ENCODE measurements at places on chromosomes 1 and 21.

DNA sequence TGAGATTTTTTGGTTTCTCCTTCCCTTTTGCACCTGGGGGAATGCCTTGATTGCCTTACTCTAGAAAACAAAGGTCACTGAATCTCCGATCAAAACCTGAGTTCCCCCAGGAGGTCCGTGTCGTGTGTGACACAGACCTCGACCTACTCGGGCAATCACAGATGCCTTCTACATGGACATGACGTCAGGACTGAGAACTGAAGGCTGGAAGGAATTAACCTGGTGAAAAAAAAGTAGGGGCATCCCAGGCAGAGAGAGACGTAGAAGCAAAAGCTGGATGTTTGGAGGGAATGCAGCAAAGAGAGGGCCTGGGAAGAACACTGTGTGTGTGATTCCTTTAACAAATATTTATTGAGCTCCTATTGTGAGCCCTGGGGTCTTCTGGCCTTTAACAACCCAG lies 178.0 kb downstream of the PRDM2 start:
- DNase-seq, result no peak

GRCh38 chr1:65420590-65421350 lies at the start of the genes LEPR and LEPROT:
Gene LEPR (plus strand): TSS chr1:65420668. CDS start chr1:65565566, 144,898 bp downstream.
Gene LEPROT (plus strand): TSS chr1:65420668. CDS start chr1:65420725, 57 bp downstream.
- no peak for DNase-seq

- DNase-seq, result no peak
These were observed 177.7 kb upstream of the HP1BP3 start for GRCh38 chr1:20964540-20965484.

DNA sequence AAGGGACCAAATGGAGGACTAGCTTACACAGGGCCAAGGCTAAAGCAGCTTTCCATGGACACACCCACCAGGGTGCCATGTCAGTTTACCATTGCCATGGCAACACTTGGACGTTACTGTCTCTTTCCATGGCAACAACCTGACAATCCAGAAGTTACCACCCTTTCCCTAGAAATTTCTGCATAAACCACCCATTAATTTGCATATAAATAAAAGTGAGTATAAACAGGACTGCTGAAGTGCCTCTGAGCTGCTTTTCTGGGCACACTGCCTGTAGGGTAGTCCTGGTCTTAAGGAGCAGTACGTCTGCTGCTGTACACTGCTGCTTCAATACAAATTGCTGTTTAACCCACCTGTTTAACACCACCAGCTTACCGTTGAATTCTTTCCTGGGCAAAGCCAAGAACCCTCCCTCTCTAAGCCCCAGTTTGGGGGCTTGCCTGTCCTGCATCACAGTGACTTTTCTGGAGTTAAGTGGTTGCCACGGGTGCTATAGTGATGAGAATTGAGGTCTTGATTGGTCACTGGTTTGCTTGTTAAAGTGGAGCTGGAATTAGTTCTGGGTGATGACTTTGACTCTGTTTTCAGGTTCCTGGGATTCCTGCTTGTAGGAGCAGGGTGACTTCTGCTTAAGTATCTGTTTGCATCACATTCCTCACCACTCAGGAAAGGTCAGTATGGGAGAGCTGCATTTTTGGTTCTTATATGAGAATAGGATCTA lies 83.2 kb downstream of the CLDN17 start:
- no peak for DNase-seq

- DNase-seq, result no peak
These were observed 455.0 kb downstream of the BRINP3 start for GRCh38 chr1:190022709-190023108.

GRCh38 chr1:212147581-212148033 lies 112.1 kb downstream of the DTL start:
- no peak for DNase-seq

DNA sequence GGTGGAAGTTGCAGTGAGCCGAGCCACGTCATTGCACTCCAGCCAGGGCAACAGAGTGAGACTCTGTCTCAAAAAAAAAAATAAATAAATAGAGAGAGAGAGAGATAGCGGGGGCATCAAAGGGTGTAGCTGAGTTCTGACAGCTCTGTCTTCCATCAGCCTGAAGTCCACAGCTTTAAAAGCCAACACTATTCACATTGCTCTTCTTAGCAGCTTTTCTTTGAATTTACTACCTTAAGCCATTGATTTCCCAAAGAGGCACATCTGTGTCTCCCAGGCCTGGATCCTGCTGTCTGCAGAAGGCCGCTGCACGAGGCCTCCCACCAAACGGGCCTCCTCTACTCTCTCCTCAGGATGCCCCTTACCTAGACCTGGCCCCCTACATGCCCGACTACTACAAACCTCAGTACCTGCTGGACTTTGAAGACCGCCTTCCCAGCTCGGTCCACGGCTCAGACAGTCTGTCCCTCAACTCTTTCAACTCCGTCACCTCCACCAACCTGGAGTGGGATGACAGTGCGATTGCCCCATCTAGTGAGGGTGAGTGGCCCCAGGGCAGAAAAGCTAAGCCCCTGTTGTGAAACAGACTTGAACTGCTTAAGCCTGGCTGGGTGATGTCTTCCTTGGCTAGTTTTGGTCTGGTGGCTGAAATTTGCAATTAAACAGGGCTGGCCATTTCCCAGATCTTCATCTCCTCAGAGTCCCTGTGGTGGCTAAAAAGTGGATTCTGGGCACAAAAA lies 16.5 kb upstream of the SLC25A34 start:
- no peak for DNase-seq

GRCh38 chr1:176479971-176480370 lies 17.0 kb downstream of the PAPPA2 start:
- no peak for DNase-seq

DNA sequence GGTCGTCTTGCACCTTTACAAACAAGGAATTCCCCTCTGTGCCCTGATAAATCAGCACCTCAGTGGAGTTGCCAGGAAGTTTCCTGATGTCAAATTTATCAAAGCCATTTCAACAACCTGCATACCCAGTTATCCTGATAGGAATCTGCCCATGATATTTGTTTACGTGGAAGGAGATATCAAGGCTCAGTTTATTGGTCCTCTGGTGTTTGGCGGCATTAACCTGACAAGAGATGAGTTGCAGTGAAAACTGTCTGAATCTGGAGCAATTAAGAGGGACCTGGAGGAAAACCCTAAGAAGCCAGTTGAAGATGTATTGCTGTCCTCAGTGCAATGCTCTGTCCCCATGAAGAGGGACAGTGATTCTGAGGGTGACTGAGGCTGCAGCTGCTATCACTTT lies 38.3 kb downstream of the ZFYVE9 start:
- no peak for DNase-seq

DNA sequence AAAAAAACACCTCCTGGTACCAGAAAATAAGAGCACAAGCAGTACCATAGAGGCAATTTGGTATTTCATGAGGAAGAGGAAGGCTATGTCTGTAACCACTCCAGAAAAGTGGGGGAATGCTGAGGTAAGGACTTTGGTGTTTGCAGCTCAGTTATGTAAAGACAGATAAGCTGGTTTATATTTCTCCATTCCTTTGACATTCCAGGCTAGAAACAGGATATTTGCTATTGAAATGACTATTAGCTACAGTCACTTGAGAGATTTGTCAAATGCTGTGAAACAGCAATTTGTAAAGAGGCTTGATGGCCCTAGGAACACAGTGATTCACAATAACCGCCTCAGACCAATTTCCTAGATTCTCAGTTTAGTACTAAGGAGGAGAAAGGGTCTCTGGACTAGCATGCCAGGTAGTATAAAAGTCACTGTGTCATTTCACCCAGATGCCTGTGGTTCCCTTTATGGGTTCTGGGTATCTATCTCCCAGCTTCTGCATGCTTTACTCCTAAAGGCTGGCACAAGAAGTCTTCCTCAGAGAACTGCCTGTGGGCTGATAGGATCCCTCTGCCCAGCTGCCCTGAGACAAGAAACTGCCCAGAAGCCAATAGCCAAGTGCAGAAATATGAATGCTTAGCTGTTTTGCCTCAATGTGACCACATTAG lies 80.5 kb downstream of the VCAM1 start:
- no peak for DNase-seq

DNA sequence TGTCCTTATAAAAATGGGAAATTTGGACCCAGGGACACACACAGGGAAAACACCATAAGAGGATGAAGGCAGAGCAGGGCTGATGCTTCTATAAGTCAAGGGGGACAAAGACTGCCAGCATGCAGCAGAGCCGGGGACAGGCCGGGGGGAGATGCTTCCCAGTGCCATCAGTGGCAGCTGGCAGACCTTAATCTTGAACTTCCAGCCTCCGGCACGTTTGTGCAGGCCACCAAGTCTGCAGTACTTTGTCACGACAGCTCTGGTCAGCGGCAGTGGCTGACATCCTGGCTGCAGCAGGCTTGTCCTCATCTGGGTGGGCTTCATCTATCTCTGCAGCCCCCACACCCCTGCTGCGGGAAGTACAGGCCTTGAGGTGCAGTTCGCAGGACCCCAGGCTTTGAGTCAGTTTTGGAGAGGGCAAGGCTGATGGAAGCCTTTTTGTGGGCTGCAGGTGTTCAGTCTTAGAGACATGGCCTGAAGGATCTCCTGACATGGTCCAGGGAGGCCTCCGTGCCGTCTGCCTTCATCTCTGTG lies 186.0 kb downstream of the DYRK1A start:
- DNase-seq, result no peak

DNA sequence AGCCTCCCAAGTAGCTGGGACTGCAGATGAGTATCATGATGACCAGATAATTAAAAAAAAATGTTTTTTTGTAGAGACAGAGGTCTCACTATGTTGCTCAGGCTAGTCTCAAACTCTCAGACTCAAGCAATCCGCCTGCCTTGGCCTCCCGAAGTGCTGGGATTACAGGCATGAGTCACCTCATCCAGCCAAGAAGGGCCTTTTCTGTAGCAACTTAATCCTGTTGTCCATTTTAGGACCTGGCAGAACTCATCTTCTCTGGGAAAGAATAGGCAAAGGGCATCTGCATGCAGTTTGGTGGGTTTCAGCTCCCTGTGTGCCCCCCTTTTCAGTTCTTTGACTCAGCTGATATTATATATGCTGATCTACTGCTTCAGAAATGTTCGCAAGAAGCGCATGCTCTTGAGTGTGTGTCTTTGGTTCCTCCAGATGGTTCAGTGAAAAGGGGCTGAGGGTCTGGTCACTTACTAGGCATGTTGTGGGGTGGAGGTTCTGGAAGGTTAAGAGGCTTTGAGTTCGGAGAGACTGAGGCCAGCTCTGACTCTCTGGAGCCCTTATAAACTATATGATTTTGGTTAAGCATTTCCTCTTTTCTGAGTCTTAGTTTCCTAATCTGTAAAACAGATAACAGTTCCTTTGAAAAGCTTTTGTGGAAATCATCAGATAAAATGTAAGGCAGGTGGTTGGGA lies 19.4 kb upstream of the SRSF4 start:
- no peak for DNase-seq

GRCh38 chr1:211327346-211327921 lies 801 bp downstream of the TRAF5 start:
- DNase-seq, result no peak

DNA sequence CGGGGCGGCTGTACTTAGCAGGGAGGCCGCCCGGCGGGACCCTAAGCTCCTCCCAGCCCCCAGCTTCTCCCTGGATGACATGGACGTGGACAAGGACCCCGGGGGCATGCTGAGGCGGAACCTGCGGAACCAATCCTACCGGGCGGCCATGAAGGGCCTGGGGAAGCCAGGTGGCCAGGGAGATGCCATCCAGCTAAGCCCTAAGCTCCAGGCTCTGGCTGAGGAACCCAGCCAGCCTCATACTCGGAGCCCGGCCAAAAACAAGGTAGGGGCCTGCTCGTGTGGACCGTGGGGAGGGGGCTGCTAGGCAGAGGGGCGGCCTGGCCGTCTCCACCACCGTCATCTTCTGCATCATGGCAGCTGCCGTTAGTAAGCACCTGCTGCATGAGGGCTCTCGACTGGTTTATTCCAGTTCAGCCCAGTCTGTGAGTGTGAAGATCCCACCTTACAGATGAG lies 9.0 kb downstream of the ARHGEF16 start:
- DNase-seq, result no peak

GRCh38 chr1:51850420-51851223 lies 27.9 kb downstream of the NRDC start:
- no peak for DNase-seq

DNA sequence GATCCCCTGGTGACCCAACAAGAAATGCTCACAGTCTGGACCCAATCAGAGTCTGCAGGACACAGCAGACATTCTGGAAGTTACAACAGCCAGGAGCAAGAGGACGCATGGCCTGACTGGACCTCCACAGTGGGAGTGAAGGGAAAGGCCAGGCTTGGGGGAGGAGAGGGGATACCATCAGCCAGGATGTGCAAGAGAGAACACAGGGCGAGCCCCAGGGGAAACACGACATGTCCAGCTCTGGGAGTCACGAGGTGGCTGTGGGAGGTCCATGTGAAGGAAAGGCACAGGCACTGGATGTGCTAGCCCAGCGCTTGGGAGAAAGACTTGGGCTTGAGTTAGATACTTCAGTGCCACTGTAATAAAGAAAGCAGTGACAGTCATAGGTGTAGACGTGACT lies 87.3 kb downstream of the HSF2BP start:
- no peak for DNase-seq

- DNase-seq, result no peak
These were observed 18.6 kb downstream of the PCSK9 start for GRCh38 chr1:55057956-55058298.
